Right lung (tissue), 10 donors: ENCODE measurements at places on chromosomes 5 and 9. TPM values are rescaled to one million over a fixed set of nuclear protein-coding genes. Genes with fewer than 3 reads are reported as not detected.

DNA sequence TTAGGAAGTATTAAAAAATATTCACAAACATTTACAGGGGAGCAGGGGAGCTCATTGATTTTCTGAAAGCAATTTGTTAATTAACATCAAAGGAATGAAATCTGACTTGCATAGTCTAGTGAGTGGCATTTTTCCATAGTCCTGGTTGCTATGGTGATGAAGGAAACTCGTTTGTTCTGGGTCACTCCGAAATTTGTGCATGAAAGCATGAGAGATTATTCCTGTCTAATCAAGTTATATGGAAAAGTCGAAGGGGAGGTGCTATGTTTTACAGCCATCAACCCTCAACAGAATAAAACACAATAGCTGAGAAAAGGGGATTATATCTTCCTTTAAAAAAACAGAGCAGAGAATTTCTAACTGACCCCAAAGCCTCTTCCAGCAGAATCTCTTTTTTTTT, 1495.7 kb upstream of the WWC1 start:
- DNase-seq = no peak

- DNase-seq = no peak
These were observed 23.4 kb upstream of the ARHGAP26 start for GRCh38 chr5:142746532-142747433.

GRCh38 chr9:5493679-5494511, 16.4 kb upstream of the PDCD1LG2 start:
- no peak for DNase-seq

- DNase-seq = no peak
These were observed 285.4 kb downstream of the TLE4 start for GRCh38 chr9:79857188-79857587.

DNA sequence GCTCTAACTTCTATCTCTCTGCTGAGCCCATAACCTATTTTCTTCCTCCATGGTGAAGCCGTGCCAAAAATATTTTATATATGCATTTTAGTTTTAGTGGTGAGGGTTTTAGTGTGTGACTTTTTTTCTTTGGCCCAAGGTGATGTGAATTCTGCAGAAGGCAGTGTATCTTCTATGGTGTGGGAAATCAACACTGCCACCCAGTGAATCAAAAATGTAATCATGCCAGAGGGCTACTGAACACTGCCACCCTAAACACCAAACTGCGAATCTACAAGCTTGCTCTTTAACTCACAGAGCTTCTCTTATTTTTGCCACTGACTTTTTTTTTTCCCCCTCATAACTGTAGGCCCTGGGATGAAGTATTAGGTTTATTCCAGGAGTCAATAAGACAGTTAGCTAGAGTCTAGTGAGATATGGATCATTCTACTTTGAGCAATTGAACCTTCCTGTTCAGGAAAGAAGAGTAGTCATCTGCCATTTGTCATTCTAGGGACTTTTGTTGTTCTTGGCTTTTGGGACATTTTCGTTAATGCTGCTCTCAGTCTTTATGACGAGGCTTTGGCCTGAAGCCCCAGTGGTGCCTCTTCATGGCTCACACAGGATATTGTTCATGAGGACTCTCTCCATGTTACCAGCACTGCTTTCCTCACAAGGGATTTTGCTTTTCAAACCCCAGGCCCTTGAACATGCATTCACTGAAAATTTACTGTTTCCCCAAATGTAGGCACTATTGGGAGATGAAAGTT, 53.1 kb downstream of the C7 start:
- DNase-seq = no peak

GRCh38 chr5:133790898-133791297, 177.5 kb downstream of the C5orf15 start:
- no peak for DNase-seq

The ACOT12 gene
- polyA plus RNA-seq = 0.37 TPM
